Posterior cingulate gyrus (tissue), 11 donors: ENCODE measurements at places on chromosomes 6 and 20.
A peak's percentile ranks its signal among the peaks of the same experiment; 100 is the strongest.

DNA sequence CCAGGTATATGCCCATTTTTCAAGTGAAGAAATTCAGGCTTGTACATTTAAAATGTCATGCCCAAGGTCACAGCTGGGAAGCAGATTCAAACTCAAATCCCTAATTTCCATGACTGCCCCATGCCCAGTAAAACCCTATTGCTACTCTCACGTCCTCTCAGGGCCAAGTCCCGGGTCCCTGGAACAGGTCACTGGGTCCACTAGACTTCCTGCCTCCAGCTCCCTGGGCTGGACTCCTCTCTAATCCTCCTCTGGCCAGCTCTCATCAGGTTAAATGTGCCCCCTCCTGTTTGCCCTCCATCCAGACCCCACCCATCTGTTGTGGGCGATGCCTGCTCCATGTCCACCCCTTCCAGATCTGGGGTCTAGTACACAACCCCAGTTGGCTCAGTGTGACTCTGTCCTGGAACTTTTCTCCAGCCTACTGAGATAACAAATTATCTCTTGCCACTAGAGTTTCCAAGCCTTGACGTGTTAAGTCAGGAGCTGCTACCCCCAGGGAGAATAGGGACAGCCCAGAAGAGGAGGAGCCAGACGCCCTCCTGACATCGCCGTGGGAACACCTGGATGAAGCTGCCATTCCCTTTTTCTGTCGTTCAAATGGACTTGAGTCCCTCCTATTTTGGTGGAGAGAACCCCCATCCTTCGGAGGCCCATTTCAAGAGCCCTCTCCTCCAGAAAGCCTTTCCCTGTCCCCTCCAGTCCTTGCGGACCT, 3.7 kb upstream of the SPDEF start:
- DNase-seq, result no peak

GRCh38 chr6:20709451-20709850, 175.2 kb downstream of the CDKAL1 start:
- DNase-seq, result no peak

- DNase-seq, result no peak
Observed at GRCh38 chr6:168524571-168525001, 83.6 kb downstream of the SMOC2 start.

GRCh38 chr6:27795697-27796494, 116.3 kb downstream of the OR2B2 start:
- no peak for DNase-seq

- no peak for DNase-seq
Observed at GRCh38 chr6:18053078-18053477, 65.6 kb upstream of the KIF13A start.

DNA sequence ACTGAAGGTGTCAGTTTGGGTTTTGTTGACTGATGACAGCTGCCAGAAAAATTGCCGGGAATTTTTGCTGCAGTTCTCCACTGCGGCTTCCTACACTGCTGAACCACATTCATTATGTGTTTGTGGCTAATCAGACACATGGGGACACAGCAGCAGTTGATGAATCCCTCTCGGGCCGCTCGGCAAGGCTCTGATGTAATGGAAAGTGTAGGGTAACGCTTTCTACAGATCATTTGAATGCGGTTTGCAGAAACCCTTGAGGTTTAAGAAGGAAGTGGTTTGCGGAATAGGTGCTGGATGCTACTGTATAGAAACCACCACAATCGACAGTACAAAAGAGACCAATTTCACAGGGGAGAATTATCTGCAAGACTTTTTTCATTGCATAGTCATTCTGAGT, 138.7 kb upstream of the SASH1 start:
- DNase-seq, result no peak

DNA sequence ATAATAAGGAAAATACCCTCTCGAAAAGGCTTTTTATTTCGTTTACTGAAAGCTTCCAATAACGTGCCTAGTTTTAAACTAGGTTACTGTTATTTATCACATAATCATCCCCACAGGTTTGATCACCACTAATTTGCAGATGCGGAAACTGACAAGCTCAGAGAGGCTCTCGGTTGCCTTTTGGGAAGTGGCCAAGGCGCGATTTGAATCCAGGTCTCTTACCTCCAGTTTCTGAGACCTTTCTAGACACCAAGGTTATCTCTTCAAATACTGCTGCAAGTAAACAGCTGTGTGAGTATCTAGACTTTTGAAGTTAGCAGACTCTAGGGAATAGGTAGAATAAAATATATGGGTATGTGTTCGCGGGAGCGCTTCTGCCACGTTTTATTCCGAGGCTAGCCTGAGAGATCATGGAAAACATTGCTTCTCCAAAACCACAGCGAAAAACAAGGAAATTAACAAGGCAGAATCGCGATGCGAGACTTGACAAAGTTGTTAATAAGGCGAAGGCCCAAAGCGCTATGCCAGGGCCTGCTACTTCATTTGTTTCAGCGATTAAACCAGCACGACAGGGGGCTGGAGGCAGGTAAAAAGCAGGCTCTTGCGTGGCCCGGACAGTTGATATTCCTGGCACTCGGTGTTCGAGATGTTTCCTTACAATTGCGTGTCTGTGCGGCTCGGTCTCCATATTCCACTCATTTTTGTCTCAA, 1.8 kb upstream of the JARID2 start:
- DNase-seq, result no peak

DNA sequence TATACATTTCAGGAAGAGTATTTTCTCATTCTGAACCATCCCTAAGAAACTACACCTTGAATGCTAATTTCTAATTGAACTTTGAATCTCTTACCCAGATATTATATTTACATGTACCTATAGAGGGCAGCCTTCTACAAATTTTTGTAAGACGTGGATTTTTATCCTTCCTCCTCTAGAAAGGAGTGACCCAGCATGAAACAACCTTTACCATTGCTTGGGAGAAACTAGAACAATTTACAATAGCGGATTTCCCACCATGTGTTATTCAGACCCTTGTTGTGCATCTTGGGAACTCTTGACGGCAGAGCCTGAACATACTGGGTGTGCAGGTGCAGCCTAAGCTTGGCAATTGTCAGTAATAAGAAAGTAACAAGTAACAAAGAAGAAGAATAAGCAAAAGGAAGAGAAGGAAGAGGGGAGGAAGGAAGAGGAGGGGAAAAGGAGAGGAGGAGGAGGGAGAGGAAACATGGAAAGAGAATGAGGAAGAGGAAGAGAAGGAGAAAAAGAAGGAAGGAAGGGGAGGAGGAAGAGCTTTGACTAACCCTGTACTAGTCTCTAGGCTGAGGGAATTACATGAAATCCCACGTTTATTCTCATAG, 10.8 kb upstream of the TAAR1 start:
- no peak for DNase-seq

GRCh38 chr20:23459461-23460150, 6.9 kb upstream of the CST11 start:
- no peak for DNase-seq

DNA sequence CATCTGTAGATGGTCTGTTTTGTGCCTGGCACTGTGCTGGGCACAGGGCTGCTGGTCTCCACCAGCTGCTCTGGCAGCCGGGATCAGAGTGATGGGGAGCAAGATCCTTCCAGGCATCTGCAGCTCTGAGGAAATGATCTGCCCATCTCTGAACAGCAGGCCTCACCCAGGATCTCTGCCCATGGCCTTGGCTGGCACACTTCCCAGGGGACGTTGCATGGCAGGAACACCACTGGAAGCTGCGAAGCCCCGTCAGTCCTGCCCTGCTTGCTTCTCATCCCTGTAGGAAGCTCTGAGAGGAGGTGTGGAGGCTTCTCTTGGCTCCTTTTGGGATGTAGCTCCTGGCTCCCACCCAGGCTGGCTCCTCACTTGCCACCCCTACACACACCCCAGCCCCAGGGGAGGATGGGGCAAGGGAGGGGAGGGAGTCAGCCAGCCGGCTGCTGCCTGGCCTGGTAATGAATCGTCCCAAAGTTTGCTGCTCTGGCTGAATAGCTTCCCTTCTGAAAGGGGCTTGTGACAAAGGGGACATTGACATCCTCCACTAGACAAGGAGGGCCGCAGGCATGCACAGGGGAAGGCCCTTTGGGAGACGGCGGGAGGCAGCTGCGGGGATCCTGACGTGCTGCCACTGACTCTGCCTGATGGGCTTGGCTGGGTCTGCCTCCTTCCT, 108.9 kb downstream of the VEGFA start:
- DNase-seq, result peak; percentile 61

- no peak for DNase-seq
Observed at GRCh38 chr20:48131581-48131980, 346.3 kb upstream of the SULF2 start.

GRCh38 chr20:31390490-31390889, at the start of gene DEFB119:
DEFB119 (minus strand) TSS chr20:31390590; CDS start chr20:31390483, 107 bp downstream.
- DNase-seq, result no peak

GRCh38 chr6:134880487-134881190, 69.3 kb downstream of the ALDH8A1 start:
- no peak for DNase-seq

- DNase-seq, result no peak
Observed at GRCh38 chr6:12012038-12012557, at the start of gene HIVEP1. HIVEP1 (plus strand) TSS chr6:12012312; CDS start chr6:12015629, 3,317 bp downstream.

DNA sequence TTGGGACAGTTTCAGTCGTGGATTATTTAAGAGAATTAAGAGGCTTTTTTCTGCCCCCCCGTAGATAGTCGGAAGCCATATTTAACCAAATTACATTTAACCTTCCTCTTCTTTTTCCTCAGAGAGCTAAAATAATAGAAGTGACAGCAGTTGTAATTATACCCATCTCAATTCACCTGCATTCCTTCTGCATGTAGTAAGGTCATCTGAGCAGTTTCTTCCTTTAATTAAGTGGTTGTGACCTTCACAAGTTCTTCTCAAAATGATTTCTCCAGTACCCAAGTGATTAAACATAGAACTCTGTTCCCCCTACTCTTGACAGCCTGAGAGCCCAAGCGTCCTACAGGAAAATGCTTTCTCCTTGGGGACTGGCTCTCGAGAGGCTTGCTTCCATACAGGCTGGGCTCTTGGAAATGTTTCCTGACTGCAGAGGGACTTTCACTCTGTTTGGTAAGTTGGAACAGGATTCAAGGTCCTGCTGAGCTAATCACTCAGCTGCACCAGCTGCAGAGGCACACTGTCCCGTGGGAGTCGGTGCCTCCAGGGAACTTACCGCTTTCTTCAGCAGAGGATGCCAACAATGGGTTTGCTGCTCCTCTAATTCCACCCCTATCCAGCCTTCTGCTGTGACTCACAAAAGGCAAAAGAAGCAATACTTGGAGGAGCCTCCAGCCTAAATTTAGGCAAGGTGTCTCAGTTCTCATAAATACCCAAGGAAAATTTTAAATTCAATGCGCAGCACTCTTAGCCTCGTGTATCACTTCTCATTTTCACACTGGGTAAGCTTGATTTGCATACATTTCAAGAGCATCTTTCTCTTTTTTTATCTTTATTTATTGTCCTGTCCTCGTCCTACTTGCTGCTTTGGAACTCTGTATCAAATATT, 414.9 kb downstream of the KIF16B start:
- DNase-seq, result peak; percentile 87

DNA sequence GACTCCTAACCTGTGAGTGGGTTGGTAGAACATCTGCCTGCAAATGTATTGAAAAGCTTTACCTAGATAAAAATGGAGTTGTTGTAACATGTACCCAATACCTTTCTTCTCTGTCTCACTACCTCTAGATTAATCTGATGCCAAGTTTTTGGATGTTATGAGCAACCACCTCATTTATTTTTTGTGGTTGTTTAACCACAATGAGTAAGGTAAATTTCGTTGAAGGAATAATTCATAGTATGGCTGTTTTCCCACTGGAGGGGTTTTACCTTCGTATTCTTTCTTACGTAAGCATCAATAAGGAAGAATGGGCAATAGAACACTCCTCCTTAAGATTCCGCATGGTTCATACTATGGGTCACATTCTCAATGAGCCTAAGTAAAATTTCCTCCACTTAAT, 165.4 kb downstream of the CDH26 start:
- no peak for DNase-seq

GRCh38 chr6:33273129-33273923, 1.5 kb downstream of the RPS18 start:
- DNase-seq, result no peak

- no peak for DNase-seq
Observed at GRCh38 chr6:13846841-13847240, 32.5 kb upstream of the MCUR1 start.

DNA sequence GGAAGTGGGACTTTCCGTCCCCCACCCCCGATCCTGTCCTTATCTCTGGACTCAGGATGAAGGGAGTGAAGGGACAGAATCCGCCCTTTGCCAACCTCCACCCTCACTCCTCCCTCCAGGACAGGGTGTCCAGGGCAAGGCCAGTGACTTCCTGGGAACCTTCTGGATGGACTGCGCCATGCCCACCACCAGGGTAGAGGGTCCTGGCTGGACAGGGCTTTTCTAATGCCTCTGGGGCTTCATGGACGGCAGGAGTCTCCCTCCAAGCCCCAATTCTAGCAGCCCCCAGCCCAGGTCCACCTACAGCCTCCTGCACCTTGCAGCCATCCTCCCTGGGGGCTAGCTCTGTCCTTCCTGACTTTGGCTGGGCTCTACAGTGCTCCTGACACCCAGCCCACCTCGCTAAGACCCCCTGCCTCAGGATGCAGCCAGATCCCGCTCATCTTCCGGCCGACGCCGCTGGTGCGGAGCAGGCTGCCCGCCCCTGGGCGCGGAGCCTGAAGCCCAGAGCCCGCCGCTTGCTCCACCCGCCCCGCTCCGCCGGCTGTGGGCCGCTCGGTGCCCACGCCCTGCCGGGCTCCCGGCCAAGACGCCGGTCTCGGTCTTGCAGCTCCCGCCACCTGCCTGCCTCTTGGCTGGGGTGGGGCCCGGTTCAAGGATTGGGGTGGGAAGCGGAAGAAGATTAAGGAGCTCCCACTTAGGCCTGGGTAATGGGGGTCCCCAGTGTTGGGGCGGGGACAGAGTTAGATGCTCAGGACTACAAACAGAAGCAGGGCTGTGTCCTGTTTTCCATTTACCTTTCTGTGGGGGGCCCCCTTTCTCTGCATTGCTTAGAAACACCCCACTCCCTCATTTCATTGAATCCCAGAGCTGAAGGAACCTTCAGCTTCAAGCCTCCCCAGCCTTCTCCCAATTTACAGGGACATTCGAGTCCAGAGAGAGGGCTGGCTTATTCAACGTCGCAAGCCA, 72.8 kb downstream of the MDGA1 start:
- DNase-seq, result peak; percentile 39

DNA sequence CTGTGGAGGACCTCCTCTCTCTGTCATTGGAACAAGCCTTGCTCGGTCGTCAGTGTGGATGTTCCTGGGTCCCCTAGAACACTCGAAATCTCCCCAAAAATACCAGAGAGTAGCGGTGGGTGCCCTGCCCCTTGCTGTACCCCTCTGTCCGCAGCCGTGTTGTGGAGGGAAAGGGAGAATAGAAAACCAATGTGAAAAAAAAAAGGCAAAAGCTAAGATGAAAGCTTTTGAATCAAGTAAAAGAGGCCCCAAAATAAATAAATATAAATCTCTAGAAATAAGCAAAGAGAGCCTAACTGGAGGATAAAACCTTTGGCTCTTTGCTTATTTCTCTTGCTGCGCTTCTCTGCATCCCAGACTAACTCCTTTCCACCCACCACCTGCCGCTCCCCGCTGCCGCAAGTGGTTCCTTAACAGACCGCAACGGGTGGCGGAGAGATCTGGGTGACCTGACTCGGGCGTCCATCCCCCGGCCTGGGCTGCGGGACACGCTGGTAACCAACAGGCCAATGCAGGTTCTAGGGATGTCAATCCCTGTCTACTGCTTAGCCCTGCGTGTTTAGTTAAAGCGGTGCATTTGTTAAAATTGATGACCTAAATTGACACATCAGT, 110.0 kb downstream of the GPX5 start:
- DNase-seq, result peak; percentile 88
